ENCODE measurements at places on chromosomes 6 and 20.

GRCh38 chr20:32513031-32513866, 71.9 kb downstream of the NOL4L start:
- DNase-seq: no peak

DNA sequence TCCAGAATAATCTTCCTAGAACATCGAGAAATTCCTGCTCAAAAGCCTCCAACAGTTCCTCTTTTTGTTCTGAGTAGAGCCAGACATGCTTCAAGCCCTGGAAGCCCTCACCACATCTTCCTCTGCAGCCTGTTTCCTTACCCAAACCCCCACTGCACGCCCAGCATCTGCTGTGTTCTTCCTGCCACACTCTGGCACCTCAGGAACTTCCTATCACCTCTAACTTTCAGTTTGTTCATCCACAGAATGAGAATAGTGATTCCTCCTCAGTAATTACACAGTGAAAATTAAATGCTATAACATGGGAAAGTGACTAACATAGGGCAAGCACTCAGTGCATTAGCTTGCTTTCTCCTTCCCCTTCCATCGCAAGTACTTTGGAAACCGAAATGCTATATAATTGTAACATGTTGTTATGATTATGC, 26.3 kb downstream of the C6orf89 start:
- DNase-seq: no peak

DNA sequence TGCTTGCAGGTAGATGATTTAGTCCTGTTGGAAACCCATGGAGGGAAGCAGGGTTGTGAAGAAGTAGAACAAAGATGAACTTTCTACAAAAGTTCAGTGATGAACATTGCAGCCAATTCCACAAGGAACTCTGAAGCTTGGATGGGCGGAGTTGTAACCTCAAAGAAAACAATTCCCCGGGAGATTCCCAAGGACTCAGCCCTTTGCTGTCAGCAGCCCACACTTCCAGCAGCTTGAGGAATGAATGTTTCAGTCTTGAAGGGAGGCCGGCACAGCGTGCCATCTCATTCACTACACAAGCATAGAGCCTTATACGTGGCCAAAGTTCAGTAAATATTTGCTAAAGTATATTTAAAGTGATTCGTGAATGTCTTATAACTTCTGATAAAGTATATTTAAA, 269.4 kb downstream of the NKAIN2 start:
- DNase-seq: no peak

- DNase-seq: no peak
Measured at GRCh38 chr6:118775381-118775780, 118.6 kb upstream of the ASF1A start.

DNA sequence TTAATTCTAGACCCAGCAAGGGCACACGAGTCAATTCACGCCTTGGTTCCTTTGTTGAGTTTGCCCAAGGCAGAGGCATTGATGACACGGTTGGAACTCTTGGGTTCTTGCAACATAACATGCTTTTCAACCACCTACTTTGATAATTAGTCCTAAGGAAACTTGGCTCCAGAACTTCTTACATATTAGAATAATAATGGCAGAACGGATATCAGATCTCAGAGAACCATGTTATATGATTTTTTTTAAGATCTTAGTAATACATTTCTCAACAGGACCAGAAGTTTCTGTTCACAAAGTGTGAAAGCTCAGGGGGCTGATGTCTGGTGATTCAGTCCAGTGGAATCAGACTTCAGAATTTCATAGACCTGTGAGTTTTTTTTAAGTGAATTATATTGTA, 19.2 kb downstream of the SPTLC3 start:
- DNase-seq: no peak

DNA sequence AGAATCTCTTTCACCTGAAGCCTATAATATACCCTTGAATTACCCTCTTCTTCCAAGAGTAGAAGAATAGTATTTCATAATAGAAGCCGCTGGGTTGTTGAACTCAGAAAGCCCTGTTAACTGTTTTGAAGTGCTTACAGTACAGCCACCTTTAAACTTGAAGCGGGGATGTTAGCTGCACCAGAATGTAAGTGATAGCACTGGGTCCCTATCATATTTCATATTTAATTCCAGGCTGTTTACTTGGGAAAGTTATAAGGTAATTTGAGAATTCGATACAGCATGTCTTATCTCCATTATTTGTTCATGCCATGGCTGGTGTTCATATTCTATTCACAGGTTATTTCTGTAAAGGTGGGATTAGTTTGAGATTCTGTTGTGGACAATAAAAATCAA, 63.5 kb upstream of the VSTM2L start:
- no peak for DNase-seq

DNA sequence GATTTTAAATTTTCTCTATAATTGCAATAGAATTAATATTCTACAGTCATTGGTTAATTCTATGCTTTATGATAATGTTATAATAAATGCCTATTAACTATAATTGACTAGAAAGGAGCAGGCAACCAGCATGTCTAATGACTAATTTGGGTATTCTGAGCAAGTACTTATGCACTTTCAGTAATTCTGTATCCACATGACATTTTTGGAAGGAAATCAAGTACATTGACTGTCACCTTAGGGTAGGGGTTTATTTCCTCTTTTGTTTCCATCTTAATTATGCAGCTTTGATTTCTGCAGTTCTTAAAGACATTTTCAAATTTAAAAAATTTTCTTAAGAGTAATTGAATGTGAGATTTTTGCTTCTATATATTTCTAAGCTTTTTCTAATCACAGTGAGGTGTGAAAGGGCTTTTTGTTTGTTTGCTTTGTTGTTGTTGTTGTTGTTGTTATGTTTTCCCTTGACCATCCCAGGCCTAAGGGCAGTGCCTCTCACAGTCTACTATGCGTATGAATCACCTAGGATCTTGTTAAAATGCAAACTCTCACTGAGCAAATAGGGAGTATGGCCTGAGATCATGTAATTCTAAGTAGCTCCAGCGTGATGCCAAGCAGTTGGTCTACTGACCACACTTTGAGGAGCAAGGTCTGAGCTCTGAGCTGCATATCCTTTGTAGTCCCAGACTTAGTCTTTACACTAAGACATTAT, 467.1 kb upstream of the RNF217 start:
- DNase-seq: no peak

GRCh38 chr6:108947114-108947854, 99.1 kb downstream of the ARMC2 start:
- DNase-seq: peak; percentile 44

DNA sequence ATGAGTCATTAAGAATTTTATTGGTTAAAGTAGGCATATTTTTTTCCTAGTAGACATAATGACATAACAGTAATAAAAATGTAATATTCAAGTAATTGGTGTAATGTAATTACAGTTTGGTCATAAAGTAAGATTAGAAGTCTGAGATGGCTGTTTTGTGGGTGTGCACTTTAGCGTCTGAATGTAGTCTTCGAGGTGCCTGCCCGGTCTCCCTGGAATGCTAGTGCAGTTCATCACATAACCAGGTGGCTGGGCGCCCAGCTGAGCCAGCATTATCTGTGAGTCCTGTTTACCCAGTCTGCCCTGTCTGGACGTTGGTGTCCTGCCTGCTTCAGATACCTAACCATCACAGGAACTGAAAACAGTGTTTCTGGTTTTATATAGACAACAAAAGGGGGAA, 419.1 kb downstream of the CDC5L start:
- no peak for DNase-seq

- no peak for DNase-seq
Measured at GRCh38 chr20:57147185-57147584, 119.3 kb downstream of the BMP7 start.

DNA sequence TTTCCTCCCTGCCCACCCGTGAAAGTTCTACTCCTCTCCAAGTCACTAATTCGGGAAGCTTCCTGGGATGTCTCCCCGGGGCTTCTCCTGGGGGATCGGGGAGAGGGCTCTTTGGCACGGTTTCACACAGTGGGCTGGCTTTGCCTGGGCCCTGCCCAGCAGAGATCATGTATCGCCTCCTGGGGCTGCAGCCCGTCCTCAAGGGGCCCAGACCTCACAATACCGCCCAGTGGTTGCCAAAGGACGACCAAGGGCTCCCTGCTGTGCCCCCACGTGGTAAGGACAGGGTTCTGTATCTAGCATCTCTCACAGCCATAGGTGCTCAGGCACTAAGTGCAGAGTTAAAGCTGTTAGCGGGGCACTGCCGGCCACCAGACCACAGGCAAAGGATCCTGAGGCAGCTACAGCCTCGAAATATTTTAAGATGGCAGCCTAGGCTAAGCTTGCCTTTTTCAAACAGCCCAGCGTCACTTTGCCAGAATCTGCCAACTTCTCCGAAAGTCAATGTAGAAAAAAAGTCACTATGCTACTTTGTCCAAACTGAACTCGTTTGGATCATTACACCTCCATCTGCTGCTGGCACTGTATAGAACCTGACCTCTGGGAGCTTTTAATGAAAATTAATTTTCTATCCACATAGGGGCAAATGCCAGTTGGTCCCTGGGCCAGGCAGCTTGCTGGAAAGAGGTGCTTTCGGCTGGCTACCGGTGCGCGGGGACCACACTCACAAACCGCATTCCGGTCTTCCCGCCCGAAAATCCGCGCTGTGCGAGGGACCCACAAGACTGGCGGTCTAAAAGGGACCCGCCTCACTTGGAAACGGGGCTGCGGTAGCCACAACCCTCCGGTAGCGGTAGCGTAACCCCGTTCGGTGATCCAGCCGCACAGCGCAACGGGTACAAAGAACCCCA, 1.3 kb upstream of the NNAT start:
- DNase-seq: peak; percentile 63

GRCh38 chr6:145704143-145704781, 31.1 kb downstream of the EPM2A start:
- peak; percentile 0 for DNase-seq

- no peak for DNase-seq
Measured at GRCh38 chr6:116405138-116405537, 34.4 kb downstream of the DSE start.

DNA sequence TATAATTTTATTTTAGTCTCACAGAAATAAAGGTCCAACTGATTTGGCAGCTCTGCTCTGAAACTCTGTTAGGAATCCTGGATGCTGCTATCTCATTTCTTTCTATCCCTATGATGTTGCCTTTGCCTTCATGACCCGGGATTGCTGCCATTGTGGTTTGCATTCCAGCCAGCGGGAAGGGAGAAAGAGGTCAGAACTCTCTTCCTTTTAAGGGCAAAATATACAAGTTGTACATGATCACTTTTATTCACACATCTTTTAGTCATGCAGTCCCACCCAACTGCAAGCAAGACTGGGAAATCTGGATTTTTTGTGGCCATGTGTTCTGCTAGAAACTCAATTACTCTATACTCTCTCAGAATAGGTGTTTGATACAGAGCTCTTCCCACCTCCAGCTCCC, 263.1 kb upstream of the ZFP64 start:
- DNase-seq: no peak

DNA sequence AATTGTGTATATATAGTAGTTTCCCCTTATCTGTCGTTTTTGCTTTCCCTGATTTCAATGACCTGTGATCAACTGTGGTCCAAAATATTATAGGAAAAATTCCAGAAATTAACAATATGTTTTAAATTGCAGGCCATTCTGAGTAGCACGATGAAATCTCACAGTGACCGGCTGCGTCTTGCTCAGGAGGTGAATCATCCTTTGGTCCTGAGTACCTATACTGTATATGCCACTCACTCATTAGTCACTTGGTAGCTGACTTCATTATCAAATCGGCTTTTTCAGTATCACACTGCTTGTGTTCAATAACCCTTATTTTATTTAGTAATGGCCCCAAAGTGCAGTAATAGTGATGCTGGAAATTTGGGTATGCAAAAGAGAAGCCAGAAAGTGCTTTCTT, 728.3 kb upstream of the EYS start:
- no peak for DNase-seq

DNA sequence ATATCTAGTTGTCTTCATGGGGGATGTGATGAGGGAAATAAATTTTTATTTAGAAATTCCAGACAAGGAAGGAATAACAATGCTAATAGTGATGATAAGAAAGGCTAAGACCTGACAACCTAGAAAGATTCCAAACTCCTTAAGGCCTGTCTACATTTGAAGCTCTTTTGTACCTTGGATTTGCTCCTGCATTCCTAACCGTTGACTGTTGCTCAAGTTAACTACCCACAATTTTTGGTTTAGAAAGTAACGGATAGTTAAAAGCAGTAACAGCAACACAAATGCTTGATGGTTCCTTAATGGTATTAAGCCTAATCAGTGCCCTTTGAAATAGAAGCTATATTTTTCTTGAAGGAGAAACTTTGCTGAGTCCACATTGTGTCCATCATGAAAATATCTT, 52.9 kb downstream of the TRMT11 start:
- DNase-seq: no peak

Data from NCI-H2081 (cell line).